ENCODE measurements at places on chromosomes 5 and 9.

DNA sequence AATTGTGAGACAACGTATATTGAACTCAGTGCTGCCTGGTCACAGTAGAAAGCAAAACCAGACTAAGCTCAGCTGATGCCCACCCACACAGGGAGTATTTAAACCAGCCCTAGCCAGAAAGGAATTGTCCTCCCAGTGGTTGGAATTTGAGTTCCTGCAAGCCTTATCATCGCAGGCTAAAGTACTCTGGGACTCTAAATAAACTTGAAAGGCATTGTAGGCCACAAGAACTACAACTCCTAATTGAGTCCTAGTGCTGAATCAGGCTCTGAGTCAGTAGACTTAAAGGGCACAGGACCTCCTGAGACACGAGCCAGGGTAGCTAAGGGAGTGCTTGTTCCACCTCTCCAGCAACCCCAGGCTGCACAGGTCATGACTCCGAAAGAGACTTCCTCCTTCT, 171.4 kb downstream of the MCTP1 start:
- no peak overlapping the region for H3K4me3 ChIP-seq
- H3K36me3 ChIP-seq: no peaks in the 10 kb centered on the region
- H3K27me3 ChIP-seq: no peaks in the 10 kb centered on the region
- H3K4me1 ChIP-seq: no peaks in the 10 kb centered on the region

GRCh38 chr5:134609232-134609851, 23.3 kb downstream of the SAR1B start:
- H3K4me1 ChIP-seq: no peaks in the 10 kb centered on the region
- H3K36me3 ChIP-seq: no peaks in the 10 kb centered on the region
- DNase-seq: no peak

DNA sequence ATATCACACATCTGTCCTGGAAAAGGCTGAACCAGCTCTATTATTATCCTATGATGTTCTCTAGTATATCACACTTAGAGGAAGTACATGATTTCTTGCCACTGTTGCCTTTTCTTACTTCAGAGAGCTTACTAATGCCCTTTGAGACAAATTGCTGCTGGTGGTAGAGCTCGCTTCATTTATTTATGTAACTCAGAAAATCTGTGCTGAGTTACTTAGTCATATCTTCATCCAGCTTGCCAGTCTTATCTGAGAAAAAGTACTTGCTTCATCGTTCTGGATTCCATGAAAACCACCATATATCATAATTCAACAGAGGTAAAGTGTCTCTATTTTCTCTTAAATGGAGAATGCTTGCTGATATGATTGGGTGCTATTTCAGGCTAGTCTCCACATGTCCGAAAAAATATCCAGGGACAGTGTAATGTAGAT, 26.6 kb downstream of the PTPDC1 start:
- H3K27ac ChIP-seq: no peak overlapping the region
- H3K36me3 ChIP-seq: no peaks in the 10 kb centered on the region
- DNase-seq: no peak

GRCh38 chr9:106892632-106893031, 29.7 kb downstream of the ZNF462 start:
- H3K27me3 ChIP-seq: no peaks in the 10 kb centered on the region
- H3K36me3 ChIP-seq: no peaks in the 10 kb centered on the region
- H3K27ac ChIP-seq: no peak overlapping the region
- peaks cover 3% of the 10 kb centered on the region for H3K4me1 ChIP-seq
- no peak for DNase-seq

GRCh38 chr9:124239249-124240073, 18.3 kb upstream of the NEK6 start:
- H3K27me3 ChIP-seq: no peaks in the 10 kb centered on the region
- peak; percentile 32 for DNase-seq
- H3K4me1 ChIP-seq: peaks cover 3% of the 10 kb centered on the region
- H3K36me3 ChIP-seq: no peaks in the 10 kb centered on the region
- H3K27ac ChIP-seq: no peak overlapping the region

GRCh38 chr5:132772291-132773070, 4.6 kb downstream of the SEPTIN8 start:
- H3K36me3 ChIP-seq: no peaks in the 10 kb centered on the region
- no peaks in the 10 kb centered on the region for H3K27me3 ChIP-seq
- H3K4me3 ChIP-seq: no peak overlapping the region
- no peak for DNase-seq

GRCh38 chr5:89707891-89708290, 701.7 kb downstream of the CETN3 start:
- no peaks in the 10 kb centered on the region for H3K27me3 ChIP-seq
- no peaks in the 10 kb centered on the region for H3K36me3 ChIP-seq
- no peak for DNase-seq
- no peaks in the 10 kb centered on the region for H3K4me1 ChIP-seq
- no peak overlapping the region for H3K27ac ChIP-seq
- no peak overlapping the region for H3K4me3 ChIP-seq

DNA sequence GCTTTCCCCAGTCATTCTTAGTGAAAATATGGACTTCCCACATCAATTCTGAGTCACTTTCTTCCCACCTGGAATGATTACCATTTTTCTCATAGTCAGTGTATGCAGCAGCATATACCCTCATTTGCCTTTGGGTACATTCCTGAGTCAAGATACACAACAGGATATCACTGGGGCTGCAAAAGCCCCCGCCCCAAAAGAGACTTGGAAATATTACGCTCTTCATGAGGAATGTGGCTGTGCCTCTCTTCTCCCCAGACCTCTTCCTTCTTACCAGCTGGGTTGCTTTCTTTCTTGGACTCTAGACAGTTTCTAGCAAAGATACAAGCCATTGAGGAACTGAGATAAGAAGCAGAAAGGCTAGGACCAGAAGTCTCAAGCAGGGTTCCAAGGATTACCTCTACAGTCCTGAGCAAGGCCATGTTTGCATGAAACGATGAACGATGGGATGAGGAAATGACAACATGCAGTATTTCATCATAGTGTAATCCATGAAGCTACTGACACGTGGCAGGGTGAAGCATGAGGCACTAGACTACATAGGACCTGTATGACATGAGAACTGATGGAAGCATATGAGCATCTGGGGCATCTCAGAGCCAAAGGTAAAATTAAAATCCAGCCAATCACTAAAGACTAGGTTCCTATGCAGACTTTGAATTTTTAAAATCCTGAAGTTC, 218.1 kb downstream of the RAB3C start:
- no peak overlapping the region for H3K4me3 ChIP-seq
- no peaks in the 10 kb centered on the region for H3K36me3 ChIP-seq
- no peaks in the 10 kb centered on the region for H3K27me3 ChIP-seq
- H3K27ac ChIP-seq: no peak overlapping the region

DNA sequence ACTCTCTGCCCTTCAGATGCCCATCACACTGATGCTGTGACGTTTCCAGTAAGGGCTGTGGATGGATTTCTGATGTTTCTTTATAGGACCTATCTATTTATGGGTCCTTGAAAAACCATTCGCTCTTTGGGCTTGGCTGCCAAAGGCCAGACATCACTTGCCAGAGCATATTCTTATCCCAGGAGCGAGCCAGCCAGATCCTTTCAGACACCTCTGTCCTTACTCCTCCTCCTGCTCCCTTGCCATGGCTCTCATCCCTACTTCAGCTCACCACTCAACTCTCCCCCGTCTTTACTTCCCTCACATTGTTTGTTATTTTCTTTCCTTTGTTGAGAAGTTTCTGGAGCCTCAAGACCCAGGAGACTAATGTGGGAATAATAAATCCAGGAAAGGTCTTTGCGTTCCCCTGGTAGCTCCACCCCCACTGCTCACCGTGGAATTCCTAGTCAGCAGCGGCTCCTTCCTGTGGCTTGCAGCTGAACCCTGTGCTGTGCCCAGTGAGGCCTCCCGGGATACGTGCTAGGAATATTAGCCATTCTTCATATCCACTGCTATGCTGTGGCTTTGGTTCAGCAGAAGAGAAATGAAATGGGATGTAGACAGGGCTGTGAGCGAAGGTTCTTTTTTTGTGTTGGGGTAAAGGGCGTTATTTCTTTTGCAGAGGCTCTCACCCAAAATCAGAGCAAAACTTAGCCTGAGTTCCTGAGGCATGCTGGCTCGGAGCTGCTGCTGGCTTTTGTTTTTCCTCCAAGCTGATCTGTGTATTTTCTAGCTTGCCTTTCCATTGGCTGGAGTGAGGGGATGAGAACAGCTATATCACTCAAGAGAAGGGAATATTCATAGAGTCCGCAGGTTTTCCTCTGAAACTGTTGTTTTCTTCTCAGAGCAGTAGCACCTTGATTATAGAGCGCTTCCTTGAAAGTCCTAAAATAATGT, 171.1 kb downstream of the SAXO1 start:
- no peaks in the 10 kb centered on the region for H3K4me1 ChIP-seq
- peak; percentile 50 for DNase-seq
- H3K36me3 ChIP-seq: no peaks in the 10 kb centered on the region
- H3K4me3 ChIP-seq: no peak overlapping the region
- H3K27me3 ChIP-seq: no peaks in the 10 kb centered on the region
- H3K27ac ChIP-seq: peak overlapping the region; percentile 39

- no peak overlapping the region for H3K27ac ChIP-seq
- no peaks in the 10 kb centered on the region for H3K27me3 ChIP-seq
- DNase-seq: peak; percentile 57
- H3K4me1 ChIP-seq: peaks cover 5% of the 10 kb centered on the region
- no peaks in the 10 kb centered on the region for H3K36me3 ChIP-seq
These were observed 34.1 kb upstream of the PLIN2 start for GRCh38 chr9:19161257-19162025.

- peaks cover 34% of the 10 kb centered on the region for H3K4me1 ChIP-seq
- DNase-seq: no peak
- H3K27me3 ChIP-seq: no peaks in the 10 kb centered on the region
- H3K4me3 ChIP-seq: no peak overlapping the region
These were observed 3.3 kb upstream of the RALGDS start for GRCh38 chr9:133124123-133124906.

- no peak for DNase-seq
- no peak overlapping the region for H3K4me3 ChIP-seq
- no peak overlapping the region for H3K27ac ChIP-seq
- no peaks in the 10 kb centered on the region for H3K4me1 ChIP-seq
These were observed 76.1 kb upstream of the ASS1 start for GRCh38 chr9:130368631-130369103.

GRCh38 chr5:1852324-1852947, 30.3 kb downstream of the IRX4 start:
- no peak overlapping the region for H3K4me3 ChIP-seq
- H3K27me3 ChIP-seq: no peaks in the 10 kb centered on the region
- H3K4me1 ChIP-seq: no peaks in the 10 kb centered on the region
- DNase-seq: no peak

- H3K27me3 ChIP-seq: no peaks in the 10 kb centered on the region
- DNase-seq: no peak
- H3K27ac ChIP-seq: no peak overlapping the region
- no peaks in the 10 kb centered on the region for H3K36me3 ChIP-seq
These were observed 12.5 kb downstream of the NINJ1 start for GRCh38 chr9:93121316-93122241.

- no peak overlapping the region for H3K4me3 ChIP-seq
- no peak overlapping the region for H3K27ac ChIP-seq
- H3K27me3 ChIP-seq: no peaks in the 10 kb centered on the region
- DNase-seq: no peak
- no peaks in the 10 kb centered on the region for H3K4me1 ChIP-seq
These were observed 176.1 kb upstream of the RASEF start for GRCh38 chr9:83238871-83239640.

- no peak overlapping the region for H3K4me3 ChIP-seq
- no peaks in the 10 kb centered on the region for H3K36me3 ChIP-seq
- no peak overlapping the region for H3K27ac ChIP-seq
- H3K27me3 ChIP-seq: no peaks in the 10 kb centered on the region
- DNase-seq: no peak
These were observed 24.9 kb upstream of the ZSWIM6 start for GRCh38 chr5:61307191-61307590.

DNA sequence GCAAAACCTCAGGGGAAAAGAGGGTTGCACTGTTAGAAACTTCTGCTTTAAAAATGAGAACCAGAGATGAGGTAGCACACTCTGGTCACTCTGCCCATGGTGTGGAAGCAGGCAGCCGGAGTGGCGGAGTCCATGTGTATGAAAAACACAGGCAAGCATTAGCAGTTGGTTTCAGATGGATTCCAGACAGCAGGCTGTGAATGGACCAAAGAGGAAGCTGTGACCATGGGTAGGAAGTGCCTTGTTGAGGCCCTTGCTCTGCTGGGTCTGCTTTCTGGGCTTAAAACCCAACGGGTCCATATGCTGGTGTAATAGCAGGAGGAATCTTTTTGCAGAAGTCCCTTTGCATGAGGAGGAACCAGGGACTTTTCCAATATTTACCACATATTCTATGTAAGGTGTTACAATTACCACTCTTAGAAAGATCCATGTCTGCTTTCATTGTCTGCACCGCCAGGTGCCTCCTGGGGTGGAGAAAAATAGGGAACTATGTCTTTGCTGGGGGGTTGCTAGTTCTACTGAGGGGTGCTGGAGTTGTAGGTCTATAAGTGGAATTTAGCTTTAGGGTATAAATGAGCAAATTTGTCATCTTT, 77.0 kb downstream of the ANKRD55 start:
- DNase-seq: peak; percentile 25
- H3K27ac ChIP-seq: no peak overlapping the region
- H3K4me1 ChIP-seq: peaks cover 2% of the 10 kb centered on the region
- no peaks in the 10 kb centered on the region for H3K36me3 ChIP-seq

- H3K36me3 ChIP-seq: no peaks in the 10 kb centered on the region
- no peak overlapping the region for H3K4me3 ChIP-seq
- H3K4me1 ChIP-seq: peaks cover 9% of the 10 kb centered on the region
- H3K27ac ChIP-seq: no peak overlapping the region
- no peaks in the 10 kb centered on the region for H3K27me3 ChIP-seq
These were observed 4.1 kb downstream of the BAG1 start for GRCh38 chr9:33260372-33260771.

GRCh38 chr5:68191083-68191791, 24.3 kb upstream of the PIK3R1 start:
- H3K27me3 ChIP-seq: no peaks in the 10 kb centered on the region
- H3K4me1 ChIP-seq: peaks cover 27% of the 10 kb centered on the region
- H3K27ac ChIP-seq: no peak overlapping the region
- no peak for DNase-seq
- H3K4me3 ChIP-seq: no peak overlapping the region

GRCh38 chr5:115686051-115686737, 60.4 kb upstream of the TMED7 start:
- no peaks in the 10 kb centered on the region for H3K36me3 ChIP-seq
- H3K27me3 ChIP-seq: no peaks in the 10 kb centered on the region
- H3K27ac ChIP-seq: no peak overlapping the region
- H3K4me1 ChIP-seq: peaks cover 3% of the 10 kb centered on the region

DNA sequence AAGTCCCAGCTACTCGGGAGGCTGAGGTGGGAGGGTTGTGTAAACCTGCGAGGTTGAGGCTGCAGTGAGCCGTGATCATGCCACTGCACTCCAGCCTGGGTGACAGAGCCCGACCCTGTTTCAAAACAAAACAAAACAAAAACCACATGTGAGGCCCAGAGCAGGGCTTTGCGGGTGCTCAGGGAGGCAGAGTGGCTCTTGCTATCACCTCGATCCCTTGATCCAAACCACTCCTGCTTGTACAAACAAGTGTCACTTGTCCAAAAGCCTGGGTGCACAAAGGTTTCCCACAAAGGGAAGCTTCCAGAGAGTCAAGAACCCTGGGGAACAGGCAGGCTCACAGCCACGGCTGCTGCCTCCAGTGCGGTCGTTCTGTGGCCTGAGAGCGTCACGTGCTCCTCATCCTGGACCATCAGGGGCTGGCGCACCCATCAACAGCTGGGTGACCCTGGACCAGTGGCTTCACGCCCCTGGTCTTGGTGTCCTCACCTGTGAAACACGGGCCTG, 162.7 kb downstream of the C9orf50 start:
- H3K27ac ChIP-seq: peak overlapping the region; percentile 85
- DNase-seq: peak; percentile 70
- H3K27me3 ChIP-seq: no peaks in the 10 kb centered on the region
- no peaks in the 10 kb centered on the region for H3K36me3 ChIP-seq
- H3K4me3 ChIP-seq: no peak overlapping the region

Data from testis (tissue), 5 donors.